ENCODE measurements at places on chromosomes 12 and 14.

GRCh38 chr12:18578191-18578590 is 159.6 kb downstream of the PLCZ1 start:
- peak; percentile 58 for DNase-seq

DNA sequence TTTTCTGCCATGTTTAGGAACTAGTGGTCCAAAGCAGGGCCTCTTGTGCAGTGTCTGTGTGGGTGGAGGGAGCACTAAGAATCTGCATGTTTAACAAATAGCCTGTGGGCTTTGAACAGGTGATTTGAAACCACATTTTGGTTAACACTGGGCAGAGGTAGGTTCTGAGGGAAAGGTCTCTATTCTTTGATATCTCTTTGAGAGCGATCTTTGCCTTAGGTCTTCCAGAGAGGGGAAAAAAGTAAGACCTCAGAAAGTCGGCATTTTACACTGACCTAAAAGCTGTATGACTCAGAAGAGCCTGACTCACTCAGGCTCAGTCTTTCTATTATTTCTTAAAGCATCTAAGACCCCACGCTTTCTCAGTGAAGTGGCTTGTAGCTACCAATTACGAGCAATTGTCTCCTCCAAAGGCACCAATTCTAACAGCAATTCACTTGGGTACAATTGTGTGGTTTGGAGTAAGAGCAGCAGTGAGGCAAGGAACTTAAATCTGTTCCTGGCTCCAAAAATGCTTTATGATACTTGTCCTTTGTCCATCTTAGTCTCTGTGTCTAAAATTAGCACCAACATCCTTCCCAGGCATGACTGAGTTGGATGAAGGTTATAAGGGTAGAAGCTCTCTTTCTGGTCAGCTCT is 8.8 kb downstream of the EIF2B2 start:
- DNase-seq = peak; percentile 69

DNA sequence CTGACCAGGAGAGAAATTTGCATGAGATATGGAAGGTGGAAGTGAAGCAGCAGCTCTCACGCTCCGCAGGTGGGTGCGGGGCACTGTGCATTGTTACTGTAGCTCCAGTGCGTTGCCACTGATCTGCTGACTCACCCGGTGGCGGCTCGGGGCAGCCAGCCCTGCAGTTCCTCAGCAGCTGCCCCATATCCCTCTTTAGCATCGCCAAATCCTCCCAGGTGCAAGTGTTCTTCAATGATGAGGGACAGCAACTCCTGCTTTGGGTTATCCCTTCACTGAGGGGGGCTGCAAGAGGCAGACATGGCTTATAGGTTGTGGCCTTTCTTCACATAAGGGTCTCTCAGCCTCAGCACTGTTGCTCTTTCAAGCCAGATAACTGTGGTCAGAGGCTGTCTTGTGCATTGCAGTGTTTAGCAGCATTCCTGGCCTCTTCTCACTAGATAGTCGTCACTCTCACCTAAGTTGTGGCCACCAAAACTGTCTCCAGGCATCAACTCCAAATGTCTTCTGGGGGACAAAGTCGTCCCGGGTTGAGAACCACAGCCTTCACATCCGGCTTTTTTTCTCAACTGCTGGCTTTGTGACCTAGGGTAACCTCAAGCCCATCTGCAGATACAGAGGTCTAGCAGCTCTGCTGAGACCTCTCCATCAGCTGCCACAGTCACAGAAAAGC is 180.8 kb downstream of the EFCAB11 start:
- DNase-seq = no peak

DNA sequence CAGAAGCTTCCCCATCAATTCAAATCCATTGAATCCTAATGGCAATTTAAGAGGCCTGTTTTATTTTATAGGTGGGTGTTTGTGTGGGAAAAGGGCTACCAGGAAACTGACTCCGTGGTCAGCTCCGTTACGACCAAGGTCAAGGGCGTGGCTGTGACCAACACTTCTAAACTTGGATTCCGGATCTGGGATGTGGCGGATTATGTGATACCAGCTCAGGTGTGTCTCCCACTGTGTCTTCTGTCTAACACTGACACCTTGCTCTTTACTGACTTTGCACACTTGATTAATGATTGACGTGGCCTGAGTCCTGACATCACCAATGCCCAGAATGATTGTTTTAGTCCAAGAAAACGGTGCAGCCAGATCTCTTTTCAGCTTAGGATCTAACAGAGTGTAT is 7.1 kb downstream of the P2RX4 start:
- no peak for DNase-seq

GRCh38 chr12:50353404-50353803 is 43.0 kb downstream of the FAM186A start:
- DNase-seq = no peak

DNA sequence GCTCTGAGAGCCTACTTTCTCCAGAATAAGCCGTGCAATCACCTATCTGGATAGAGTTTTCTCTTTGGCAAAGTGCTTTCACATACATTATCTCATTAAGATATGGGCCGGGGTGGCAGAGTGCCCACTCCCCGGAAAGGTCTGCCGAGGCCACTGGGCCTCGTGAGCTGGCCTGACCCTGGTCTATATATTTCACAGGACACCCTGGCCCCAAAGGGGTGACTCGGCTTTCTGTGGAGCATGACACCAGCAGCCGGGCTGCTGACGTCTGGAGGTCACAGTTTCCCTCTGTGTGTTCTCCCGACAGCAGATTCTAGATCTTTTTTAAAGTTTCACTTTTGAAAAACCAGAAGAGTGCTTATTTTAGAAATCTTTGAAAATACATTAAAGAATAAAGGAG is 27.9 kb upstream of the ATP2A2 start:
- no peak for DNase-seq

DNA sequence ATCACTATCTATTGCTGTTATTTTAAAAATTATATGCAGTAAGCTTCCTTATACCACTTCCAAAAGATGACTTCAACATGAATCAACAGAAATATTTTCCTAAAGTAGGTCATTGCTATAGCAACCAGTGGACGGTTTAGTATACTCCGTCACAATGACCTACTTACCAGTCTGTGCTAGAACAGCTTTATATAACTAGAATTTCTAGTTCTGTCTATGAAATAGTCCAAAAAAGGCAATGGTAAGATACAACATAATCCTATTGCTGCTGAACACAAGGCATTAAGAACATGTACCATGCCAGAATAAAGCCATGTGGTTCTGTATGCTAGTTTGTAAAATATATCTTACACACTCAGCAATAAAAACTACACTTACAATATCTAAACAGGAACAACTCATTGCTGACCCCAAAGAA is 40.7 kb upstream of the MTERF2 start:
- peak; percentile 94 for DNase-seq

DNA sequence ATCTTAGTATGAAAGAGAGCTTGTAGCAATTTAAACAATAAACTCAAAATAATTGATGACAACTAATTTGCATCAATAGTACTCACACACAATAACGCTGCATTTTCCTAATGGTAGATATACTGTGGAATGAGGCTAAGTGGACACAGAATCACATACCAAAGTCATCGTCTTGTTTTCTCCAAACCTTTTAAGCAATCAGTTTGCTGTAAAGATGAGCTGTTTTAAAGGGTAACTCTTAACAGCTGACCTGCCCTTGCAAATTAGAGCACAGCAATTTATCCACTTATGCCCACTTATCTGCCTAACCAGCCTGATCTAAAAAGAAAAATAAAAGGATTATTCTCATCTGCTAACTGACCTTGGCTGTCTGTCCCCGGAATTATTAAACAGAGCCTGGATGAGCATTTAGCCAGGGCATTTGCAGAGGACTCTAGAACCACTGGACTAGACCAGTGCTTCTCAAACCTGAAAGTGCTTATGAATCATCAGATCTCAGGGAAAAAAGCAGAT is 174.3 kb upstream of the BCL2L14 start:
- no peak for DNase-seq

DNA sequence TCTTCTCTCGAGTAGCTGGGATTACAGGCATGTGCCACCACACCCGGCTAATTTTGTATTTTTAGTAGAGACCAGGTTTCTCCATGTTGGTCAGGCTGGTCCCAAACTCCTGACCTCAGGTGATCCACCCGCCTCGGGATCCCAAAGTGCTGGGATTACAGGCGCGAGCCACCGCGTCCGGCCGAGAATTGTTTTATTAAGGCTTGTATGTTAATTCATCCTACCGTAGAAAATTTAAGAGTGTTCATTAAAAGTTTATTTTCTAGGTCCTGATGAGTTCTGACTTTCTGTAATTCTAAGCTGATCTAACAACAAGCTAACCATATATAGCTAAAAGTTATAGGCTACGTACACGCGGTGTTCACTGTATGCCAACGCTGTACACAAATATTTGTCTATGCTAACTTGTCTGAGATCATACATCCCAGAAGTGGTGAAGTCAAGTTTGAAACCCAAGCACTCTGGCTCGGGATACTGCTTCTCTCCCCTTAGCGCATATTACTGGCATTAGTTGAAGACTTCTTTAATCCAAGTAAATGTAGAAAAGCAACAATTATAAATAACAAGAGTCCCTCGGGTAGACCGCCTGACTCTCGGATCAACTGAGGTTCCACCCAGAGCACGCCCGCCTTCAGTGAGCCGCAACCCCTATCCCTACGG is 570 bp upstream of the MRPS35 start:
- DNase-seq = peak; percentile 48

DNA sequence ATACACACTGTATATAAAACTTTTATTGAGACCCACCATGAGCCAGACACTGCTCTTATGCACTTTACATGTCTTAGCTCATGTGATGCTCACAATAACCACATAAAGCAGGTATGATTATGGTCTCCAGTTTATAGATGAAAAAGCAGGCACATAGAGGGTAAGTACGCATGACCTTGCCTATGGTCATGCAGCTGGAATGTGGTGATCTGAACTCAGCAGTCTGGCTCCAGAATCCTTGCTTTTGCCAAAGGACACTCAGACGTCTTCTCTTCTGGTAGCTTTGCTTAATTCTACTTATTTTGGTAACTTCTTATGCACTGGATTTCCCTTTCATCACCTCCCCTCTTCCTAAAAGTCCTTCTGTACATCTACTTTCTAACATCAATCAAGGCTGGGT is 103.3 kb upstream of the CRY1 start:
- peak; percentile 25 for DNase-seq
